ENCODE measurements at places on chromosomes 3 and 15.

DNA sequence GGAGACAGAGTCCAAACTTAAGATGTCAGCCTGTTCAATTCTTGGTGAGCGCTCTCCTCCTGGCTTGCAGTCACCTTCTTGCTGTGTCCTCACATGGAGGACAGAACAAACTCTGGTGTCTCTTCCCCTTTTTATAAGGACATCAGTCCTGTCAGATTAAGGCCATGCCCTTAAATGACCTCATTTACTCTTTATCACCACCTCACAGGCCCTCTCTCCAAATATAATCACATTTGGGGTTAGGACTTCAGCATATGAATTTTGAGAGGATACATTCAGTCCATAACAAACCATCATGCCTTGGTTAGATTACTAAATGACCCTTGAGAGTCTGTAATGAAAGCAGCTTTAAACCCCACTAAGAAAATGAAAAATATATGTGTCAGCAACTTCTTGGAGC lies 175.2 kb downstream of the TAFA4 start:
- DNase-seq: no peak

- no peak for DNase-seq
Observed at GRCh38 chr15:34206011-34206410, 3.9 kb downstream of the KATNBL1 start.

- no peak for DNase-seq
Observed at GRCh38 chr3:176274161-176274560, 923.1 kb downstream of the TBL1XR1 start.

GRCh38 chr3:58591517-58592510 lies 14.6 kb upstream of the FAM107A start:
- no peak for DNase-seq

GRCh38 chr3:122468896-122469533 lies 45.7 kb downstream of the KPNA1 start:
- DNase-seq: no peak

DNA sequence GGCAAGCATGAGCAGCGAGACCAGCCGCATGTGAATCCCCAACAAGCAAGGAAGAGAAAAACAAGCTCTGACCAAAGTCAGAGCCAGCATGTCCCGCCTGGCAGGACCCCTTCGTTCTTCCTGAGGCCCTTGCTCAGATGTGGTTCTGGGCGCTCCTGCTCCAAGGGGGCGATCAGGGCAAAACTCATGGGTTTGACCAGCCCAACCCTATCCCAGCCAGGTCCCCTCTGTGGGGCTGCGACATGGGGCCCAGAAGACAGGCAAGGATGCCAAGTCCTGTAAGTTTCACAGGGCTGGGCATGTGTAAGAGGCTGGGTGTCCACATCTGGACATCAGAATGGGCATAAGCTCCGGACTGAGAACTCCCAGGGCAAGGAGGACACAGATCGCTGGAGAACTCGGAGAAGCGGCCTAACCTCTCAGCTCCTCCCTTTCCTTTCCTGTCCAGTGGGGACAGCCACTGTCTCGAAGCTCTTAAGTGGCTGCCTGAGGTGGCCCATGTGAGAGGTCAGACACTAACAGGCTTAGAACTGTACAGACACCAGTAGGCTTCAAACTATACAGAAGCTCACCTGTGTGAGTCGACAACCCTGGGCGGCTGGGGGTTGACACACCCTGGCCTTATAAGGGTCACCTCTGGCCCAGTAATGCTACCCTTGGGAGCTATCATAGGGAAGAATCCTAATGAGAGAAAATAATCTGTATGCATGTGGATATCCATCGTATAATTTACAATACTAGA lies 48.9 kb downstream of the XXYLT1 start:
- DNase-seq: no peak

GRCh38 chr3:60729056-60729455 lies 522.2 kb downstream of the FHIT start:
- no peak for DNase-seq

DNA sequence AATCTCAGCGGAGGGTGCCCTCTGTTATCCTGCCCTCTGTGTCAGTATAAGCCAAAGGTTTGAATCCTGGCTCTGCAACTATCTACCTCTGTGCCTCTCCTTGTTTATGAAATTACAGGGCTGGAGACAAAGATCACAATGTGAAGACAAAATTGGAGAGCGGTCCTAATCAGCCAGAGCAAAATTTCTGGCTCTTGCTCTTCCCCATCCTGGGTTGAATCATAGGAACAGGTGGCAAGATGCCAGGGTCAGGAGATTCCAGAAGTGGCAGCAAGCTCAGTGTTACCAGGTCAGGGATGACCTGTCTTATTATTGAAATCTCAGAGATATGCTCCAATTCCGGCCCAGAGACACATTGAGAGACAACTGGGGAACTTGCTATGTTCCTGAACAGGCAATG lies 2.3 kb upstream of the CCR2 start:
- DNase-seq: no peak

DNA sequence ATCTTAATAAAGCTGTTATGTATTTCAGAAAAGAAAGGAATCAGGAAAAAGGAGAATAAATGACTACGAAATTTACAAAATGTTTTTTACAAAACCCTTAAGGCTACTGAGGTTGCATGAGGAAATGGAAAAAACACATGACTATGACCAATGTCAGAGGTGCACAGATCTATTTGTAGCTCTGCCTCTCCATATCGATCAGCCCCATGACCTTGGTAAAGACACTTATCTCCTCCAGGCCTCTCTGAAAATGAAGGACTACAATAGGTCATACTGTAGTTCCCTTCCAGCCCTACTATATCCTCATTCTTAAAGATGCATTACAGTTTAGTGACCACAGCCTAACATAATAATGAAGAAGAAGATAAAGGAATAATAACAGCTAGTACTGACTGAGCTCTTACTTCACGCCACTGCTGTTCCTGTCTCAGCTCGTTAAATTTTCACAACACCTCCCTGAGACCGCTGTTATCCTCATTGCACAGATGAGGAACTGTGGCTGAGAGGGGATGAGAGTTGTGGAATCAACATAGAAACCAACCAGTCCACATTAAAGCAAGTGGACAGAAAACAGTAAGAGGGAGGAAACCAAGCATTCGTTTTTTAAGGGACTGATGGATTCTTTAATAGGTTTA lies 163.2 kb downstream of the MAGI1 start:
- no peak for DNase-seq

GRCh38 chr3:16177962-16178627 lies 3.6 kb downstream of the GALNT15 start:
- DNase-seq: peak; percentile 17

DNA sequence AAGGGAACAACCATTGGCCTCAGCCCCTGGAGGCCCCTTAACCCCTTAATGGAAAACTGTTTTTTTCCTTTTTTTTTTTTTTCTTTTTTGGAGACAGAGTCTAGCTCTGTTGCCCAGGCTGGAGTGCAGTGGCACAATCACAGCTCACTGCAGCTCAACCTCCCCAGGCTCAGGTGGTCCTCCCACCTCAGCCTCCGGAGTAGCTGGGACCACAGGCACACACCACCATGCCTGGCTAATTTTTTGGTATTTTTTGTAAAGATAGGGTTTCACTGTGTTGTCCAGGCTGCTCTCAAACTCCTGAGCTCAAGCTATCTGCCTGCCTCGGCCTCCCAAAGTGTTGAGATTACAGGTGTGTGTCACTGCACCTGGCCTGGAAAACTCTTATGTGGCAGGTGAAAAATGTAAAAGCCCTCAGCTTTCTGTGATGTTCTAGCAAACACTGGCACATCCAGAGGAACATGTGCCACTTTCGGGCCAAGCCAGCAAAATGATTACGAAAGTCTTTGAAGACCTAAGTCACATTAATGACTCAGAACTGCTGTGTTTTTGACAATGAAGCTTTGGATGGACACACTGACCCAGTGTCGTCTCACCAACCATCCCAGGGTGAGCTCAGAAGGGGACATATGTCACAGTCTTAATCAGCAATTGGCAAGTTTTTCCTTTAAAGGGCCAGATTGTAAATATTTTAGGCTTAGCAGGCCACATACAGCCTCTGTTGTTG lies 189.3 kb upstream of the TPM1 start:
- no peak for DNase-seq

GRCh38 chr3:27680517-27681246 lies 41.4 kb downstream of the EOMES start:
- no peak for DNase-seq

DNA sequence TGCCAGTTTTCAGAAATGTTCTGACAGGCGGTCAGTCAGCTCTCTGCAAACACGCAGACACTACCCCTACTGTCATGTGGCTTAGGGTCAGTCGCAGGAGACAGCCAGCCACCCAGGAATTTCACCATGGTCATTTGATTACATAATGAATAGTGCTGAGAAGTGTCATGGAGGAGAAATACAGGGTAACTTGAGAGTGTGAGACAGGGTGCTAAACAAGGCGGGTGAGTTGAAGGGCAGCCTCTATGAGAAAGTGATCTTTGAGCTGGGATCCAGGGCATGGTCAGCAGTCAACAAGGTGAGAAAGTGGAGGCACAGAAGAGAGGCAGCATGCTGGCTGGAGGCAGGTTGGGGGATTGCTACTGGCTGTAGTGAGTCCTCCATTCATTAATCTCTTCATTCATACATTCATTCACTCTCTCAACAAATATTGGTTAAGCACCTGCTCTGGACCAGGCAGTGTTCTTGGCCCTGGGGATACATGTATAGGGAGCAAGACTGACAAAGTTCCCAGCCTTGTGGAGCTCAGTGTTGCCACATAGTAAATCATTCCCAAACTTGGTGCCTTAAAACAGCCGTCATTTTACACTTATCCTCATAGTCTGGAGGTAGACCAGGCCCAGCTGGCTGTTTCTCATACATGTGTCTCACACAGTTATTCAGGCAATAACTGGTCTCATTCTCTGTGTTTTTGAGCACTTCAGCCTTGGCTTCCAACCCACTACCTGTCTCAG lies 14.8 kb downstream of the PXYLP1 start:
- no peak for DNase-seq

DNA sequence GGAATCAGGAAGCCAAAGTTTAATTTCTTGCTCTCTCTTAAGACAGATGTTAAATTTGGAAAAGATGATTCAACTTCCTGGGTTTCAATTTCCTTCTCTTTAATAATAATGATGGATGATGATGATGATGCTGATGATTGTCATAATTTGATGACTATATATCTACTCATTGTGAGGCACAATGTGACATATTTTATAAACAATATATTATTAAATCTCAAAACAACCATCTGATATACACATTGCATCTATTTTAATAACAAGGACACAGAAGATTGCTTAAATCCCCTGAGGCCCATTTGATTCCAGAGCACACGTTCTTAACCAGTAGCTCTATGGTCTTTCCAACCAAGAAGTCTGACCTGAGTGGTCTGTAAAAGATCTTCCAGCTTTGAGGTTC lies 124.0 kb downstream of the CNTN6 start:
- DNase-seq: no peak

- no peak for DNase-seq
Observed at GRCh38 chr3:53167418-53168174, 6.6 kb downstream of the PRKCD start.

DNA sequence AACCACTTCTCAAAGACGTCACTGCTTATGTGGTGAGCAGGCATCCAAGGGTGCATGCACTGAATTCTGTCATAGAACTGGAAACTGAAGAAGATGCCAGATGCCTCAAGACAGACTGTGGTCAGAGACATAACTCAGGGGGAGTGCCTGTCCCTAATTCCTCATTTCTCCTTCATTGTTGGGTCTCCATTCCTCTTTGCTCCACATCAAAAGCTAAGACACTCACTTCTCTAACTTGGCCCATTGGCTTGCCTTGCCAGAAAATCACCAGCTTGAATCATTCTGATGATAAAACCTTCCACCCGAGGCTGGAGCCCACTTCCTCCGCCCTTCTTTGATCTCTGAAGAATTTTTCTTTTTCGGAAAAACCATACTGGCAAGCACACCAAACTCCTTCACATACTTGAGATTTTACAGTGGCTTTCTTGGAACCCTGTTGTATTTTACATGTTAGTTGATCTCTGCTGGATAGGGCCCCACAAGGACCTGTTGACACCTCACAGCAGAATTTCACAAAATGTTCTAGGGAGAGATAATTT lies 69.9 kb downstream of the COL8A1 start:
- DNase-seq: no peak

- no peak for DNase-seq
Observed at GRCh38 chr15:92480361-92480760, 86.7 kb downstream of the ST8SIA2 start.

GRCh38 chr3:3726549-3726948 lies 72.7 kb upstream of the LRRN1 start:
- DNase-seq: no peak

DNA sequence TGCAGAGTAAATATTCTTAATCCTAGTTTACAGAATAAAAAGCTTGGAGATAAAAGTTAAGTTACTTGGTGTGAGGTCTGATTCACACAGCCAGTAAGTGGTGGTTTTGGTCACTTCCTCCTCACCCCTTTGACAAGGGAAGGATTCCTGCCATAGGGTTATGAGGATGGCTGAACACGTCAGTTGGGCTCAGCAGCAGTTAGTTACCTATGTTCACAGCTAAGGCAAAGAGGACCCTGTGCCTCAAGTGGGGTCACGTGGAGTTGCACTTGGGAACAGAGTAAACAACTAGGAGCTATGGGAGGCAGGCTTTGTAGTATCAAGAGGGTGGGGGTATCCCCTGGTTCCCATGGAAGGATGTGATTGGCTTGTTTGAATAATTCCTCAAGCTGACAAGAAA lies 232.2 kb downstream of the UBE2E2 start:
- DNase-seq: no peak

DNA sequence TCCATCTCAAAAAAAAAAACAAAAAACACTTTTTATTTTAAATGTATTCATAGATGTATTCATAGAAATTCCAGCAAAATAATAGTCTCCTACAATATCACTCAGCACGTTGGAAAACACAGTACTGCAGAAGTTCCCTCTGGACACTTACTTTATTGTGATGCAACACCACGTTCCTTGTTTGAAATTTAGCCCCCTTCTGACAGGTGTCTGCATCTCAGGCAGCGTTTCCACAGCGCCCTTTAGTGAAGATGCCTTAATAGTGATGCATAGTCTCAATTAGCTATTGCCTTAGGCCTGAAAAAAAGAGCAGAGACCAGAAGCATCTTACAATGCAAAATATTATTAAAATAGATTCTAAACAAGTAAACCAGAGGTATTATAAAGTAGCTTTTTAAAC lies 20.3 kb downstream of the IL12A start:
- no peak for DNase-seq

DNA sequence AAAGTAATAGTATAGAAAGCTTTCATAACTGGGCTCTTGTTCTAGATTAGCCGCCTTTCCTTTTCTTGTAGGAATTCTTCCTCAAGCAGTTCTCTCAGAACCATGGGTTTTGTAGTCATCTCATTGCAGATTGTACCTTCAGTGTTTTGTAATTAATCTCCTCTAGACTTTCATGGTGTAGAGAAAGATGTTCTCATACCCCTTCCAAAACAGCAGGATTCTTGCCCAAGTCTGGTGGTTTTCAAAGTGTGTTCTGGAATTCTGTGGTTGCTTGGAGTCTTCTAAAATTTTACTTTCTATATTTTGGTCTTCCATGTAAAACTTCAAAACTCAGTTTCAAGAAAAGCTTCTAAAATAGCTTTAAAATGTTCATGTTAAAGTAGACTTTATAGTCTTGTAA lies 293.8 kb downstream of the PTPRG start:
- no peak for DNase-seq

DNA sequence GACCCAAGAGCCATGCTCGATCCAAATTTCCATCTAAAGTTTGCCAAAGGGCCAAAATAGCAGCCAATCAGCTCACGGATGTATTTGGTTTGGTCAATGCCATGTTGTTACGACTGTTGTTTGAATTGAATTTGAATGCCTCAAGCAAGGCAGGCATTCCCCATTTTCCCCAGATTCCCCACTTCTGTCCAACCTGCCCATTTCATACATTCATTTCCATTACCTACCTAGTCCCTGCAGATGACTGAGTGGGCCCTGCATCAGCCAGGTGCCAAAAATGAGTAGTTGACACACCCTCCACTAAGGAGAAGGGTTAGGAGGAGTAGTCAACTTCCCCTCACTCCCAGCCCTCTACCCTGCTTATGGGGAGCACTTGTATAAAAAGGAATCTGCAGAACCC lies 51.7 kb downstream of the ANXA2 start:
- DNase-seq: no peak
